ENCODE measurements at places on chromosomes 11 and 22.

DNA sequence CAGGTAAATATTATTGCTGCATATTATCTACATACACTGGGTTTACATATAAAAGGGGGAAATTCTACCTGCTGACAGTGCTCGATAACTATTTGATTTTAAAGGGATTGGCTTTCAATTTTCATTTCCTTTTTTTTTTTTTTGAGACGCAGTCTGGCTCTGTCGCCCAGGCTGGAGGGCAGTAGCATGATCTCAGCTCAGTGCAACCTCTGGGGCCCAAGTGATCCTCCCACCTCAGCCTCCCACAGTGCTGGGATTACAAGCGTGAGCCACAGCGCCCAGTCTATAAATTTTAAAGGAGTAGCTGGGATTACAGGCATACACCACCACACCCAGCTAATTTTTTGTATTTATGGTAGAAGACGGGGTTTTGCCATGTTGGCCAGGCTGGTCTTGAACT, 3.2 kb upstream of the PCF11 start:
- DNase-seq = no peak

DNA sequence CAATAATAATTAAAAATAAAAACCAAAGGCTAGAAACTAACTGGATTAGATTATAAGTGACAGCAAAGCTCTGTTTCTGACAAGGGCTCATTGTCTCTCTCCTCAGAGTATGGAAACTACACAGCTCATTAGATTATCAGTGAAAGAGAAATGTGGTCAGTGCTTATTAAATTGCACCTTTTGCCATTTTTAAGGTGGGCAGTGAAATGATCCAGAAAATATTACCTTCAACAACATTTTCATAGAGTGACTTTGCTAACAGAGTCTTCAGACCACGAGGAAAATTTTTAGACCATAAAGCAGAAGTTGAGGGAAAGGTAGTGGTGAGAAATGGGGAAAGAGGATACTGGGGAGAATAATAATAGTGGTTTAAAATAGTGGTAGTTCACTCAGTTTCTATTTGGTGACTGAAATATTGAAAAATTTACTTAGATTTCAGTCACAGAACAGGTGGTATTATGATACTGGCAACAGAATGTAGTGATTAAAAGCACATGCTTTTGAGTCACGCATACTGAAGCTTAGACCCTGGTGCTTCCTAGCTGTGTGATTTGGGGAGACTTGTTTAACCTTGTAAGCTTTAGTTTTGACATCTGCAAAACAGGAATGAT, 684.0 kb upstream of the CCDC90B start:
- no peak for DNase-seq

DNA sequence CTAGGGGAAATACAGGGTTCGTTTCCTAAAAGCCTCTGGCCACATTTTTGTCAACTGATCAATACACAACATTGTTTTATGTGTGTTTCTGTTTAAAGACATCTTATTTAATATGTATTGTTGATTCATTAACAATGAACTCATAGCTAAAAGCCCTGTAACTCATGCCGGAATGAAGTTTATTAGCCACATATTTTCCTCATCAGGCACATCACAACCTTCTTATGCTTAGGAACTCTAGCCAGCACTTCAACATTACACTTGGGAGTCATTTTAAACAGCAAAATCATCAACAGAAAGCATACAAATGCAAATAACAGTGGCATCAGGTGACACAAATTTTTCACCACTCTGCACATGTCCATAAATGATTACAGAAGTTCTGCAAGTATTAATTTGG, 15.1 kb upstream of the BLID start:
- no peak for DNase-seq

- DNase-seq = no peak
Observed at GRCh38 chr22:42396621-42397331, 35.4 kb downstream of the NFAM1 start.

DNA sequence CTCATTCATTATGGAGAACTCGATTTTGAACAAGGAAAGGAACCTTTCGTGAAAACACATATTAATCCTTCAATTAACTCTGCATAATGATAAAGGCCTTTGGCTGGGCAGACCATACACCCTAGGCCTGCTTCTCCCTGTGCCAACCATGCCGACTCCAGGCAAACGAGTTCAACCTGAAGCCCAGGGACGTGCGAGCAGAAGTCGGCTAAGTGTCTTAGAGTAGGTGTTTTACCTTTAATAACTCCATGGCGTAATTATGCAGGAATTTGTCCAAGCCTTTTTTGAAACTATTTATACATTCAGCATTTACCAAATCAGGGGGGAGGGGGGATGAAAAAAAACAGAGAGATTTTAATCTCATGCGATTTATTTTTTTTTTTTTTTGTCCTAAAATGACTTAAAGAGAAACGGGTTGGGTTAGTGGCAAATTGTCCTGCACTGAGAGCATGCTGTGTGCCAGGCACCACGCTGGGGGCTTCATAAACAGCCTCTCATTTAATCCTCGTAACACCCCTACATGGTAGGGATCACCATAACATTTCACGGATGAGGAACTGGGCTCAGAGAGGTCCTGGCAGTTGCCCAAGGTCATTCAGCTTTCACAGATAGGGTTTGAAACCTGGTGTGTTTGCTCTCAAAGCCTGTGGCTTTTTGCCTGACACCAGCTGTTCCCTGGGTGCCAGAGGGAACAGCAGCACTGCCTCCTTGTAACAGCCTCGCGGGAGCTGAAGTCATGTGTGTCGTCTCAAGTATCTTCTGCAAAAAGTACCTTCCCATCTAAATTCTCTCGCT, 423.9 kb downstream of the MN1 start:
- DNase-seq = peak; percentile 86

DNA sequence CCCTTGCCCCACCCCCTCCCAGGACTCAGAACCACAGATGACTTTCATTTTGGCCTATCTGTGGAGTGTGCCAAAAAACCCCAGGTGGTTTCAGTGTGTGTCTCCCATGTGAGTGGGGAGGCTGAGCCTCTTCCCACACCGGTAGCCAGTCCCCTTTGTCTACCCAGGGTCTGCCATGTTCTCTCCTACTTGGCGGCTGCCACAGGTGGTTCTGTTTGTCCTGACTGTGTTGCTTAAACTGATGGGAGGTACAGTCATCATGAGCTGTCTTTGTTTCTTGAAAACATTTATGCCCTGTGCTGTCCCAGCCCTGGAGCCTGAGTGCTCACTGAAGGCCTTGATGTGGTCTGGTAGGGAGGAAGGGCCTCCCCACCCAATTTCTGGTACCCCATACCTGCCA, 39.7 kb upstream of the SUSD2 start:
- no peak for DNase-seq

DNA sequence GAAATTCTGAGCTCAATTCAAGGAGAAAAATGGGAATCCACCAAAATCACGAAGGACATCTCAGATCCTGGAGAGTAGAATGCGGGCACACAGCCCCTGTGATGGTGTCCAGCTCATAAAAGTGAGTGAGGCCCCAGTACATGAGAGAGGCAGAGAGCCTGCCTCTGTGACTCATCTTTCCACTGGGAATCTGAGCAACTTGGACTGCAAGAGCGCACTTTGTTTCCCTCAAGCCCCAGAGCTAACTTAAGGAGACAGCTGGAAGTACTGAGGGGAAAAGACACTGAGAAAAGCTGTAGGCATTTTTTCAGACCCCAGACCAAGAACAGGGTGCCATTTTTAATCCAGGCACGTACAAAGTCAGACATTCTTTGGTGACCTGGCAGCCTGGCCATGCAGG, 273.7 kb downstream of the C11orf87 start:
- DNase-seq = no peak

- DNase-seq = no peak
Observed at GRCh38 chr11:83809274-83809673, 523.1 kb upstream of the CCDC90B start.

DNA sequence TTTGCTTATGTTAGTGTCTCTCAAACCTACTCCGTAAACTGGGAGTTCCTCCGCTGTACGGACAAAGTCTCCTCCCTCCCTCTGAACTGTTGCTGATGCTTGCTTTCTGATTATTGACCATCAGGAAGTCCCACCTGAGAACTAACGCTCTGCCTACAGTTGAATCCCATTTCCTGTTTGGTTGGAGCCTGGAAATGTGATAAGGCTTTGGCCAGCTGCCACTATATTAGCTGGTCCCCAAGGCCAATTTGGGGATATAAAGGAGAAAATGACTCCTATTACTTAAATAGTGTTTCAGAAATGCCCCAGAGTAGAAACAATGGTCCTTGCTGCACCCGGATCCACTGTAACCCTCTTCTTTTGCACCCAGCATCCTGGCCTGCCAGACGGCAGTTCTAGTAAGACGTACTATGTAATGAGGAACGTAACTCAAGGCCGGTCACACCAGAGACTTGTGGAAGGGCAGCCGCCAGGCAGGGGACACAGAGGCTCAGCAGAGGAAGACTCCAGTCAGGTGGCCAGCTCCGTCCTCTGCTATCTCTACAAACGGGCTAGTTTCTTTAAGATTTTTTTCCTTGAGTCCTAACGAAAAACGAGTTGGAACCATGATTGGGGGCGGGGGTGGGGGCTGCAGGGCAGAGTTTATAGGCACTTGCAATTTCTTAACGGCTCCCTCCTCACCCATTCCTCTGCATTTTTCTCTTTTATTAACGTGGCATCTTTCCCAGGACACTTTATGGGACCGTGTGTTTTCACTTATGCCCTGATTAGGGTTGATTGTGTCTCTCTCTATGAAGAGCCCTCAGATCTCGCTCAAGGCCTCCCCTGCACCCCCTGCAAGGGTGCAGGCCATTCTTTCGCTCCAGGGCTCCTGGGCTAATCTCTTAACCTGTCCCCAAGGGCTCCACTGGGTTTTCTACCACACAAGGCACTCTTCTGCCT, 72.8 kb upstream of the CDON start:
- DNase-seq = peak; percentile 38

- DNase-seq = no peak
Observed at GRCh38 chr11:64710418-64711137, 12.4 kb downstream of the NRXN2 start.

DNA sequence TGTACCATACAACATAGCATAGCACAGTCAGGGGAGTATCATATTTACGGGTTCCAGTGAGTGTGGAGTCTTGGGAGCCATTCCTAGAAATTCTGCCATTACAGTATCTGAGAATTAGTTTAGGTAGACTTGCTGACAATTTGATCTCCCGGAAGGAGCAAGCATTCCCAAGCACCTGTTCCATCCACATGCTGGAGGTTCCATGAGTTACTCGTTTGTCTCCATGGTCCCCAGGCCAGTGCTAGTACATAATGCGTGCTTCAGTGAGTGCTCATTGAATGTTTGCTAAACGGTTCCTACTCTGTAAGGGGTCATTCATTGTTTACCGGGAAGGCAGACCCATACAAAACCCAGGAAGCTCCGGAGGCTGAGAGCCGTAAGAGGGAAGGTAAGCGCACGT, 27.4 kb upstream of the MYOD1 start:
- no peak for DNase-seq

- no peak for DNase-seq
Observed at GRCh38 chr11:35214226-35214770, 75.3 kb downstream of the CD44 start.

DNA sequence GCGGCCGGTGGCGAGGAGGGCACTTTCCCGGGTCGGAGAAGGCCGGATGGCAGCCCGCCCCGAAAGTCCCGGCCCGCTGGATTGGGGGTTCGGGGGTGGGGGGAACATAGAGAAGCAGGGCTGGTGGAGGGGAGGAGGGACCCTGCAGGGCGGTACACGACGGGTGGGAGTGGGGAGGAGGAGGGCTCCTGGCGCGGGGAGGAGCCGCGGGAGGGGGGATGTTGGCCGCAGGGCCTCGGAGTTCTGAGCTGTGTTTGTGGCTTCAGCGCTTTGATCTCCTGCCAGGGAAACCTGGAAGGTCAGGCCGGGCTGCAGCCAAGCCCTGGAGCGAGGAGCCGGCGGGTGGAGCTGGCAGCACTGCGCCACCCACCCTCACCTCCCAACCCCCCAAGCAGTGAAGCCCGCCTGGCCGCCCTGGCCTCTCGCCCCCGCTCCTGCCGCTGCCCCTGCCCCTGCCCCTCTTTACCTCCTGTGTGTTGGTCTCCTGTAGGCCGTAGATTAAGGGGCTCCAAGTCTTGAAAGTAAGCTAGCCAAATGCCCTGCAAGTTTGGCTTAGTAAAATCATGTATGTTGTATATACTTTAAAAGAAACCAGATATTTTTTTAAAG, 30.9 kb downstream of the C22orf31 start:
- DNase-seq = peak; percentile 6

- DNase-seq = no peak
Observed at GRCh38 chr11:118607401-118608359, at the start of gene PHLDB1. Gene PHLDB1, plus strand, starts transcription at chr11:118607615. Its CDS starts 6,222 bp downstream, at chr11:118613837.

DNA sequence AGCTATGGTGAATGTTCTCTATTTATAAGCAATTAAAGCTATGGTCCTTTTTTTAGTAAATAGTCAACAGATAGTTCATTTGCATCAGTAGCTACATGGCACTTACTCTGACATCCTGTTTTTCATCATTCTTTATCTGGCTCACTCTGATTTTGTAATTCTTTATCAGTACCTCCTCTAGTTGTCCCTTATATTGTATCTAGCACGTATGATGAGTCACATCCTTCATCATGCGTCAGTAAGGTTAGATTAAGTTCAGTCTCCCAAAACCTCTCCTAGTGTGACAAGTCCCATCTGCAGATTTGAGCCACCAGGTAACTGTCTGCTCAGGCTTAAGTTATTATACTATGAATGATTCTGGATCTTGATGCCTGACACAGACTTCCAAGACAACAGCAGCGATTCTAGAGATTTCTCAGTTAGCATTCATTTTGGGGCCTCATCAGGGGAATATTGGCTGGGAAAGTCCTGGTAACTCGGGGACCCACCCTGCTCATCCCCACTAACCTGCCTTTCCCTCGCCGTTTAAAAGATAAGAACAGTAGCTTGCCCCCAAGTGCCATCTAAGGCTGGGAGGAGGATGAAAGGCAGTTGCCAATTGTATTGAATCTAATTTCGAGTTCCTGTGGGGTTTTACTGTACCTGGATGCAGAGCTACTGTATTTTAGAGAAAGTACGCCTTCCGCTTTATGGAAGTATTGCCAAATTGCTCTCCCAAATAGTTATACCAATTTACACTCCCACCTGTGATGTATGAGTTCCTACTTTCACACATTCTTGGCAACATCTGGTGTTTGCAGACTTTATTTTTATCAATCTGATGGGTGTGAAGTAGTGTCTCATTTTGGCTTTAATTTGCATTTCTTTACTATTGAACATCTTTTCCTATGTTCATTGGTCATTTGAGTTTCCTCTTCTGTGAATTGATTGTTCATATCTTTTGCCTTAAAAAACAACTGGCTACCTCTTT, 55.9 kb downstream of the ZC3H12C start:
- DNase-seq = no peak

DNA sequence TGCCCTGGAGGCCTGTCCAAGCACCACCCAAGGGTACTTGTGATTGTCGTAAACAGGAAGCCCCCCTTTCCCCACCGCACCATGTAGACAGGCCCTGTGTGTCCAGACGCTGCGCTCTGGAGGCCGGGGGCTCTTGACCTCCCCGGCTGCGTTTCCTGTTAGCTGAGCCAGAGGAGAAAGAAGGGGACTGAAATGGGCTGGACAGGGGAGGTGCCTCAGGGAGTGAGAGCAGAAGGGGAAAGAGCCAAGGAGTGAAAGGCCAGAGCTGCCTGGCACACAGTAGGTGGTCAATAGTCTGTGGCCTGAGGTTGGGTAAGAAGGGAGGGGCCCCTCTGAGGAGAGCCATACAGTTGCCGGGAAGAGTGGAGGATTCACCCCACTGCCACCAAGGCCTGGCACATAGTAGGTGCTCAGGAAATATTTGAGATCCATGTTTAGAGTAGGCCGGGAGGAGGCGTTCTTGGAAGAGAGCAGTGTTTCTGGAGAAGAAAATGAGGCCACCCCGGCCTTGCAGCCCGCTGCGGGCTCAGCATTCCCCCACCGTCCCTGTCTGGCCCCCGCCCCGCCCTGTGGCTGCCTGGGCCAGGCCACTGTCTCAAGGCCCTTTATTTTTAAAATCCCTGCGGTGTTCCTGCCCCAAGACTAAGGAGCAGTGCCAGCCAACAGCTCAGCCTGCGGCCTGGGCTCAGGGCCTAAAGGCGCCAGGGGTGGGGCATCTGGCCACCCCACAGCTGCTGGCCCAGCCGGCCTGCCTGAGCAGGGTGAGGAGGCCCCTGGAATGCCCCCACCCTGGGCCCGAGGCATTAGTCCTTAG, 13.6 kb upstream of the CDC42EP1 start:
- DNase-seq = no peak

Measured in NCI-H2029 treated with DMSO at 0.1 percent for 48 hours (cell line).